Motor neuron (in vitro differentiated cells): ENCODE measurements at places on chromosomes 13 and 19.
A peak's percentile ranks its signal among the peaks of the same experiment; 100 is the strongest.

GRCh38 chr13:72141855-72142519, 275.0 kb upstream of the DACH1 start:
- peak; percentile 37 for ATAC-seq

DNA sequence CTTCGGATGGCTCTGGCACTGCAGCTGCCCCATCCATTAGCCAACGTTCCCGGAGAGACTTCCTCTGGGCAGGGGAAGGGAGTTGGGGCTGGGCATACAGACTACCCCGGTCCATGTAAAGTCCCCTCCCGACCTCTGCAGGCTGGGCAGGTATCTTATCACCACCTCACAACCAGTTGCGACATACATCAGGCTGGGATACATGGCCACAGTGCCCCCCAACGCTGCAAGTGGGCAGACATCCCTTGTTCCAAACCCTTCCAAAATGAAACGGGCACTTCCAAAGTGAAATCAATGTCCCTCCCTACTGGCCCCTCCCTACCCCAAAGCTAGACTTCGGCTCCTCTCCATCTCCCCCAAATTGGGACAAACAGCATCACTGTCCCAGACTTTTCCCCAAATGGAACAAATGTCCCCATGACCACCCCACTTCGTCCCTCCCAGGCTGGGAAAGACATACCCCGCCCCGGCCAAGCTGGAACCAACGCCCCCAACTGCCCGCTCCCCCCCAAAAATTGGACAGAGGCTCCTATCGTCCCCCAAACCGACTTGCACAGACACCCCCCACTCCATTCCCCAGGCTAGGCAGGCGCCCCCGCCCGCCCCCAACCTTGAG, 5.0 kb downstream of the PALM3 start:
- ATAC-seq, result peak; percentile 4

GRCh38 chr13:23668562-23668961, 98.3 kb downstream of the TNFRSF19 start:
- no peak for ATAC-seq

DNA sequence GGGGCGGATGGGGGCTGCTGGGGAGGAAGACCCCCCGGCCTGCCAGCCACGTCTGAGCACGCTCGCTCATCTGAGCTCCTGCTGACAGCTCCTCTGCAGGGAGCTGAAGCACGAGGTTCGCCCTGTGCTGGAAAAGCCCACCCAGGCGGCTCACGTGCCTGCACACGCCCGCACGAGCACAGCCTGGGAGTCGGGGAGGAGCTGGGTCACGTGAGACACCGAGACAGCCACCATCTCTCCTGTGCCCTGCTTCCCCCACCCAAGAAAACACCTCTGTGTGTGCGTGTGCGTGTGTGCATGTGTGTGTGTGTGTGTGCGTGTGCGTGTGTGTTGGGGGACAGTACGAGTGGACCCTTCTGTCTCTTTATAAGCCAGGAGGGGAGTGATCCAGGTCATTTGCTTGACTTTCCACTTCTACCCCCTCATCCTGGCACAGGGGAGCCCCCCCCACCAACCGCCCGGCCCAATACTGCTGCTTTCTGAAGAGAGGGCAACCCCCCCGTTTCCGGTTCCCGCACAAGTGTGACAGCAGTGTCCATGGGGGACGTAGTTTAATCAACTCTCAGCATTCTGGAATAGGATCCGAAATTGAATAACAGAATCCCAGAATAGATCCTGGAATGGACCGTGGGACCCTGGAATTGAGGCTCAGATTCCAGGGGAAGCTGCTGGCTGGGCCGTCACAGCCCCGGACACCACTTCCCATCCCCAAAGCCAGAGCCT, 42.5 kb downstream of the CELF5 start:
- ATAC-seq, result peak; percentile 72

DNA sequence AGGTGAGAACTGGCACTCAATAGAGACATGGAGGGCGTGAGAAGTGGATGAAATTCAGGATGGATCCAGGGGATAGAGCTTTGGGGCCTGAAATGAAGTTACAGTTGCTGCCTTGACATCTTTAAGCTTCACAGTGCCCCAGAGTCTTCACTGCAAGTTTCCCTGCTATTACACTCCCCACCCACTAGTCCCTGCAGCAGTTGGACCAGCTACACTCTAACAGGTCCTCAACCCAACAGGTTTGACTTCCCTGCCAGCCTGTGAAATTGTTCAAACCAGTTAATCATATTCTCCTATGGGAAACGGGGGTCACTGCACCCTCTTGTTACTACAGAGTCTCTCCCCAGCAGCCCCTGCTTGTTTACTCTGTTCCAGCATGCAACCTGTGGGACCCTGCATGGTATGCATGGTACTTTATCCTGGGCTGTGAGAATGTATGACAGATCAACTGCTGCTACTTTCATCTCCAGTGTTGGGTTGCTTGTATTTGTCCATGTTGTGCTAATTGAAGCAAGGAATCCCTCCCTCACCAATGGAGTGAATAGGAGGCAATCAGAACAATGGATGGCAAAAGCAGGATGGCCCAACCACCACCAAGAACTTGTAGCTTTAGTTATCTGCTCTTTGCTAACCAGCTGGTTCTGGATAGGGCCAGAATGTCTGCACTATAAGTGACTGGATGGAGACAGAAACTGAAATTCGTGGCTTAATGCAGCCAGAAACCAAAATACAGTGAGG, 314.2 kb downstream of the OLFM4 start:
- peak; percentile 59 for ATAC-seq

DNA sequence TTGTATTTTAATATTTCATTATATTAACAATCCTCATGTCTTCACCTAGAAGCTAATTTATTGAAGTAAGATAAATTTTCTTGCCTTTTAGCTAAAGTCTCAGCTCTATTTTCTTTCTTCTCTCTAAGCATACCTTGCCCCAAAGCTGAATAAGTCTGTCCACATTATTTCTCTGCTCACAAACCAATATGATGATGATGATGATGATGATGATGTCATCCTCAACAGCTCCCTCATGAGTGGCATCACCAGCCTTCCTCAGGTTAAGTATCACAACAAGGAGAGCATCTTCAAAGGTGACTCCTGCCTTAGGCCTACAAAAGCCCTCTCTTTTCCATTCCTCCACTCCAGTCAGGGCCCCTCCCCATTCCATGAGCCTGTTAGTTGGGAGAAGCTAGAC, 31.9 kb upstream of the ATP12A start:
- ATAC-seq, result no peak

GRCh38 chr13:24664726-24665409, 15.3 kb upstream of the ATP12A start:
- no peak for ATAC-seq

GRCh38 chr19:7868326-7868670, 5.9 kb downstream of the PRR36 start:
- ATAC-seq, result no peak

- no peak for ATAC-seq
Measured at GRCh38 chr13:39451860-39452301, 151.1 kb downstream of the LHFPL6 start.

DNA sequence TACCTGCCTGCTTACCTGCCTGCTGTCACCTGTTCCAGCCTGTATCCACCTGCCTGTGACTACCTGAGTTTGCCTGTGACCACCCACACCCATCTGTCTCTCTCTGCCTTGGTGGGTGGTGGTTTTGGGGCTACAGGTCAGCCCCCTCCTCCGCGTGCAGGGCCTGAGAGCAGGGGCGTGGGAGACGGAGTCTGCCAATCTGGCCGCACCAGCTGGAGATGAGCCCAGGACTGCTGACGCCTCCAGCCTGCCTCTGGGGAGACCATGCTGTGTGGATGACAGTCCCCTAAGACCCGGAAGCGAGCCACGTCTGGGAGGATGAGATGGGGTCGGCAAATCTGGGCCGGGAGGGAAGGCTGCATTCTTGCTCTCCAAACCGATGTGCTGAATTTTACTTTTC, 15.9 kb upstream of the KCTD15 start:
- ATAC-seq, result no peak

GRCh38 chr19:40687525-40688016, 2.9 kb downstream of the NUMBL start:
- no peak for ATAC-seq

DNA sequence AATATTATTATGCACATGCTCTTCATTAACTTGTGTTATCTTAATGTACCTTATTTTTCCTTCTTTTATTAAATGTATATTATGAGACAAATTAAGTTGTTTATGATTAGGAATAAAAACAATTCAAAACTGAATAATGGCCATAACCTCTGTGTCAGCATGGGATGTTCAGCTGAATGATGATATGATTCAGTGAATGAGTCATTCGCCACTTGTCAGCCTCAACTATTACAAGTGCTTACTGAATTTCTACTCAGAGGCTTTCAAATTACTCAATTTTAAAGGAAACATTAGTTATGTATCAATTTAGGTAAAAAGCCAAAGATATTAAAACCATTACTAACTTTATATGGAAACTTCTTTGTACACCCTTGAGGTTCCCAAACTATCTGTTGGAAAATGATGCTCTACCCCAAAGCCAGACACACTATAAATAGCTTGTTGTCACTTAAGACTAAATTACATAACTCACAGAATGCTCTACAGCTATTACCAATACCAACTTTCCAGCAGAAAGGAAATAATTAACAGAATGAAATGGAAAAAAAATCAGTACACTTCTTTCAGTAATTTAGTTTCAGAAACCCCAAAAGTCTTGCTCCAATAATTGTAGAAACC, 14.4 kb downstream of the LIG4 start:
- ATAC-seq, result peak; percentile 37

GRCh38 chr13:26910754-26911465, 150.3 kb upstream of the GPR12 start:
- no peak for ATAC-seq

GRCh38 chr19:1901940-1902404, 3.2 kb upstream of the ADAT3 start:
- no peak for ATAC-seq
